ENCODE measurements at places on chromosomes 4 and X. TPM values are rescaled to one million over a fixed set of nuclear protein-coding genes. Genes with fewer than 3 reads are reported as not detected.

- no peak for DNase-seq
Observed at GRCh38 chr4:109395694-109396093, 37.9 kb upstream of the SEC24B start.

DNA sequence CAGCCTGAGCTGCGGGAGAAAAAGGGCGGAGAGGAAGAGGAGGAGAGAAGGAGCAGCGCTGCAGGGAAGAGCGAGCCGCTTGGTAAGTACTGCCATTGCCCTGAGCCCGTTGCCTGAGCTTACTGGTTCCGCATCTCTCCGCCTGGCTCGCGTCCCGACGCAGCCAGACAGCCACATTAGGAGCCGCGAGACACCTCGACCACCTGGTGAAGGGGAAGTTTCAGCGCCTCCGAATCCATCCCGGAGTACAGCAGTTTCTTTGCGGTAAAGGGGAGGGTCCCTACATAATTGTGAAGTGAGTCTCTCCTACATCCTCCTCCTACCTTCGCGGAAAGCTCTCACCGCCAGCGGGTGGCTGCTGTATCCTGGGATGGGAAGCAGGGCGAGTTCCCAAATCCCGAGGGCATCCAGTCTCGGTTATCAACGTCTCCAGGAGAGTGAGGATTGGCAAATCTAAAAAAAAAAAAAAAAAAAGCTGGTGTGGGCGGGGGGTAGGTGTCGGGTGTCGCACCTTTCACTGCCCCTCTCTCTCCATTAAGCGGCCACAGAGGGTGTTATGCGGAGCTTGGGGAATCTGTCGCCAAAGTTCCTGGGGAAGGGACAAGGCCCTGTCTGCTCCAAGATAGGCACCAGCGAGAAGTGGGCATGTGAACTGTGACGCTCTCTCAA is 7.9 kb downstream of the TBX22 start:
- no peak for DNase-seq

DNA sequence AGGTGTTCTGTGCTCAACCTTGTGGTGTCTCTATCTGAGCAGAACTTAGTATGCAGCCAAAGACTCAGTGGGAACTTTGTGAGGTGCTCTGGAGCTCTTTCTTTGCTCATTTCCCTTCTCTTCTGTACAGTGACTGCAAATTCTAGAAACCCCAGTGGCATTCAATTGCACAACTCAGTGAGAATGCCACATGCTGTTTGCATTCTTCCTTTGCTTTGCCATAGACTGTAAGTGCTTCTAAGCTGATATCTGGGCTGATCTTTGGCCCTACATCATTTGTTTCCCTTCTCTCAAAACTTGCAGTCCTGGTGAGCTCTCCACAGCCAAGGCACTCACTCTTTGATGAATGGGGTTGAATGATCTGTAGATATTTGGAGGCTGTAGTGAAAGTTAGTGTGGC is 7.0 kb downstream of the PNMA3 start:
- DNase-seq = no peak

DNA sequence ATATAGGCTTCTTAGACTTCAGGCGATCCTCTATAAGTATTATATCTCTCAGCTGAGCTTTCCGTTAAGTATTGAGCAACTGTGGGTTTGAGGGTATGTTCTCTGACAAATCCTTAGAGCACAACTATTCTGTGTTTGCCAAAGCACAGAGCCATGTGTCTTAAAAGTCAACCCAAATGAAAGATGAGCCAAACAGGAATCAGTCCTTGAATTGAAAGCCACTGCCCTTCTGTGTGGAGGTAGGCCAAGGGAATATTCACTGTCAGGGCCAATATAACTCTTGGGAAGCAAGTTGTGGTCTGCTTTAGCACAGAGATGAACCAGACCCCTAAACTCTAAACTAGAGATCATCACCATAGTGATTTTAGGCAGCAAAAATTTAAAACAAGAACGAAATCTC is 164.0 kb downstream of the STAG2 start:
- no peak for DNase-seq

Gene SPANXB1
- total RNA-seq = not detected
